NCI-H1105 (cell line): ENCODE measurements at places on chromosomes 11 and 22.

DNA sequence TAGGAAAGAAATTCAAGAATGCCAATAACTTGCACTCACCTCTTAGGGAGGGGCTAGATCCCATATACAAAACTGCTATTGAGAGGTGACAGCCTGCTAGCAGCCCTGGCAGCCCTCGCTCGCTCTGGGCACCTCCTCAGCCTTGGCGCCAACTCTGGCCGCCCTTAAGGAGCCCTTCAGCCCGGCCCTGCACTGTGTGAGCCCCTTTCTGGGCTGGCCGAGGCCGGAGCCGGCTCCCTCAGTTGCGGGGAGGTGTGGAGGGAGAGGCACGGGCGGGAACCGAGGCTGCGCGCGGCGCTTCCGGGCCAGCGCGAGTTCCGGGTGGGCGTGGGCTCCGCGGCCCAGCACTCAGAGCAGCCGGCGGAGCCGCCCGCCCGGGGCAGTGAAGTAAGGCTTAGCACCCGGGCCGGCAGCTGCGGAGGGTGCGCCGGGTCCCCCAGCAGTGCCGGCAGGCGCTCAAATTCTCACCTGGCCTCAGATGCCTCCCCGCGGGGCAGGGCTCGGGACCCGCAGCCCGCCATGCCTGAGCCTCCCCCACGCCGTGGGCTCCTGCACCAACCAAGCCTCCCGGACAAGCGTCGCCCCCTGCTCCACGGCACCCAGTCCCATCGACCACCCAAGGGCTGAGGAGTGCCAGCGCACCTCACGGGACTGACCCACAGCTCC lies 329.9 kb downstream of the FAM181B start:
- no peak for DNase-seq

DNA sequence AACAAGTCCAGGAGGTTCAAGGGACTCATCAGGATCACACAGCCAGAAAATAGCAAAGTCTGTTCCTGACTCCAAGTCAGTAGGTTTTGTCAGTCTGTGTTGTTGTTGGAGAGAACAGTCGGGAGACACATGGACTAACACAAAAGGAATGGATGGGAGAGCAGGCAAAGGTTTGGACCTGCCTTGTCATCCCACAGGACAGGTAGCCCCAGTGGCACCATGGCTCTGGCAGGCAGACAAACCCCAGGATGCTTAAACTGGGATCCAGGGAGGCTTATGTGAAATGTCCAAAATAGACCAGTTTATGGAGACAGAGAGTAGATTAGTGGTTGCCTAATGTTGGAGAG lies 201.6 kb upstream of the NAV2 start:
- no peak for DNase-seq

DNA sequence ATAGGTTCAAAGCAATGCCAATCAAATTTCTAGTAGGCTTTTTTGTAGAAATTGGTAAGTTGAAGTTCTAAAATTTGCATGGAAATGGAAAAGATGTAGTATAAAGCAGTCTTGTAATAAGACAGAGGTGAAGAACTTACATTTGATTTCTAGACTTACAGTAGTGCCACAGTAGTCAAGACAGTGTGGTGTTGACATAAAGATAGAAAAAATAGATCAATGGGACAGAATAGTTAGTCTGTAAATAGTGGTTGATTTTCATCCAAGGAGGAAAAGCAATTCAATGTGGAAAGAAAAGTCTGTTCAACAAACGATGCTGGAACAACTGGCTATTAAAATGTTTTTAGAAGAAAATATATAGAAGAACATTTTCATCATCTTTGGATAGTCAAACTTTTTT lies 67.9 kb downstream of the CHRDL2 start:
- DNase-seq = no peak

- no peak for DNase-seq
Observed at GRCh38 chr11:32817181-32817851, 12.4 kb upstream of the PRRG4 start.

GRCh38 chr11:11464555-11464954 lies 111.5 kb upstream of the CSNK2A3 start:
- DNase-seq = no peak

DNA sequence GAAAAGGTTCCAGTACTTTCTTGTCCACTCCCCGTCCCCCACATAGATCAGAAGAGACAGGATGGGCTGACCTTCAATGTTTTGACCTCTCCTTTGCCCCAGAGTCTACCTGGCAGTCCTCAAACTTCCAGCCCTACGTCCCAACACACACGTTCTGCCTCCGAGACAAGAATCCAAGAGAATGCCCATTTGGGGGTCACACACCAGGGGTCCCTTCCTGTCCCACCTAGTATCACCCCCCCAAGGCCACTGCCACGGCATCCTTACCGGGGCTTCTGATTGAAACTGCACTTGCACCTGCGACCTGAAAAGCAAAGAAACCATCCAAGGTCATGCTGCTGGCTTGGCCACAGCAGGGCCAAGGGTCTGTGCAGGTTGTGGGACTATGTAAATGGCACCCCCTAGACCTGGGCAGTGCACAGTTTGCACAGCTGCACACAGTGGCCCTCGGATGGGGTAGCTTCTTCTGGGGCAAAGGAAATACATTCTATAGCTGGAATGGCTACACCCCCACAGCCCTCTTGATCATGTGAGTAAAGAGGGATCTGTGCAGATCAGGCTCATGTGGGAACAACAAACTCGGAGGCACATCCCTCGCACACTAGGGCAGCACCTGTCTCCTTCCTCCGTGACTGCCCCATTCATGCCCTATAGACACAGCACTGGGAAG lies 16.5 kb upstream of the FXYD2 start:
- DNase-seq = no peak

- DNase-seq = no peak
Observed at GRCh38 chr22:48675830-48676145, 1151.9 kb downstream of the BRD1 start.

- peak; percentile 94 for DNase-seq
Observed at GRCh38 chr22:38243007-38243765, 29.6 kb downstream of the TMEM184B start.

DNA sequence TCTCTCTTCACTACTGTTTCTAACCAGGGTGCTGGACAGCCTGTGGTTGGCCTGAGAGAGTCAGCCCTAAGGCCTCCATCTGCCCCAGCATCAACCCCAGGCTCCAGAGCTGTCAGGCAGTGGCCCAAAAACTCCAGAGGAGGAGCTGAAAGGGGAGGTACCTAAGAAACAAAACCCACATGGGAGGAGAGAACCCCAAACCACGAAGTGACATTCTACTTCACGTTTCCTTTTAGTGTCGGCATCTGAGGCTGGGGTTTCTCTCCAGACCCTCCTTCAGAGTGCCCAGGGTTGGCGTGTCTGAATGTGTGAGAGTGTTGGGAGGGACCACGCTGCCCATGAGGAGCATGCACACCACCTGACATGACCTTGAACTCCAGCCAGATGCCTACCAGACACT lies 69.8 kb upstream of the NNMT start:
- DNase-seq = no peak

GRCh38 chr11:83054904-83055380 lies 16.8 kb downstream of the RAB30 start:
- peak; percentile 71 for DNase-seq

GRCh38 chr11:98564233-98564632 lies 456.5 kb upstream of the CNTN5 start:
- DNase-seq = no peak

- no peak for DNase-seq
Observed at GRCh38 chr11:34655335-34656008, 34.6 kb downstream of the EHF start.

- no peak for DNase-seq
Observed at GRCh38 chr22:42268852-42269410, 1.5 kb downstream of the TCF20 start.

DNA sequence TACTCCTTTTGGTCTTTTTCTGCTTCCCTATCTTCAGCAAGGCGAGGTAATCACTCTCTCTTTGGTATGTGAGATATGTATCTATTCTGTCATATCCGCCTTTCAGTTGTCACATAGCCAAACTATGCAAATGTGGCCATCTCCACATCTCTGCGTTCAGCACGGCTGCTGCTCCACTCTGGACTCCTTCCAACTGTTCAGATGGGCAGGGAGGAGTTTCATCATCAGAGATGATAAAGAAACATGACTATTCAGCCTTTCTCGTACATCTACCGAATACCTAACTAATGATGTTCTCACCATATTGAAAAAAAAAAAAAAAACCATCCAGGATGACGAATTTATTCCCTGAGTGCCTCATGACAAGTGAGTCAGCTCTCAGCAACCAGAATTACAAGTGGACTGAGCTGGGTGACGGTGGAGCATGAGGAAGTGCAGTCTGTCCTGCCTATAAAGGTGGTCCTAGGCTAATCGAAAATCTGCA lies 899.6 kb downstream of the OPCML start:
- DNase-seq = peak; percentile 36

GRCh38 chr11:68469122-68469521 lies 8.6 kb downstream of the PPP6R3 start:
- DNase-seq = no peak

DNA sequence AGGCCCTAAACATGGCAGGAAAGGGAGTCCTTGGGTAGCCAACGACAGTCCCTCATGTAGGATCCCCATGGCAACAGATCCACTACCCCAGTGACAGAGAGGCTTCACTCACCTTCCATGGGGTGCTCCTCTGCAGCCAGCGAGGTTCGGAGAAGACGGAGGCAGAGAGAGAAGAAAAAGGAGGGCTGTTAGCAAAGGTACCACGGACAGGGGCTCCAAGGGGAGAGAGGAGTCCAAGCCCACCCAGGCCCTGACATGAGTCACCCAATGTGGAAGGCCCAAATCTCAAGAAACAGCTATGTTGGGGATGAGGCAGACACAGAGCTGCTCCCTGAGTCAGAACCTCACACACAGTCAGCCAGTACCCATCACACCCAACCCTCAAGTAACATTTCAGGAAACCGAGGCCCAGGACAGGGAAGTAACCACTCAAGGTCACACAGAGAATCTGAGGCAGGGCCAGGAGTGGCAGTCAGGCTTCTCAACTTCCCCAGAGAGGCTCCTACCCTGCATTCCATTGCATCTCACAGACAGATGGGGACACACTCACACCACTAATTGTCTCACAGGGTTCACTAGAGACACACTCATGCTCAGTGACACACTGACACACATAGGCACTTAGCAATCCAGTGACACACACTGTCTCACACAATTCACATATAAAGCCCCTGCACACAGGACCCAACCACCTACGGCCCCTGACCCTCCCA lies 25.2 kb downstream of the NRXN2 start:
- DNase-seq = no peak

- no peak for DNase-seq
Observed at GRCh38 chr22:49619301-49619700, 208.4 kb downstream of the BRD1 start.

GRCh38 chr22:24843048-24843447 lies 37.0 kb downstream of the SGSM1 start:
- DNase-seq = no peak

GRCh38 chr11:116691771-116692177 lies 81.0 kb downstream of the BUD13 start:
- peak; percentile 65 for DNase-seq
